Kasumi-1 (cell line): ENCODE measurements at places on chromosomes 7 and 10.

- peak; percentile 58 for DNase-seq
These were observed 2.9 kb upstream of the GET4 start for GRCh38 chr7:873367-874002.

- no peak for DNase-seq
These were observed 41.7 kb upstream of the TOMM7 start for GRCh38 chr7:22864301-22864700.

GRCh38 chr7:48438206-48438605 is 266.9 kb downstream of the ABCA13 start:
- no peak for DNase-seq

DNA sequence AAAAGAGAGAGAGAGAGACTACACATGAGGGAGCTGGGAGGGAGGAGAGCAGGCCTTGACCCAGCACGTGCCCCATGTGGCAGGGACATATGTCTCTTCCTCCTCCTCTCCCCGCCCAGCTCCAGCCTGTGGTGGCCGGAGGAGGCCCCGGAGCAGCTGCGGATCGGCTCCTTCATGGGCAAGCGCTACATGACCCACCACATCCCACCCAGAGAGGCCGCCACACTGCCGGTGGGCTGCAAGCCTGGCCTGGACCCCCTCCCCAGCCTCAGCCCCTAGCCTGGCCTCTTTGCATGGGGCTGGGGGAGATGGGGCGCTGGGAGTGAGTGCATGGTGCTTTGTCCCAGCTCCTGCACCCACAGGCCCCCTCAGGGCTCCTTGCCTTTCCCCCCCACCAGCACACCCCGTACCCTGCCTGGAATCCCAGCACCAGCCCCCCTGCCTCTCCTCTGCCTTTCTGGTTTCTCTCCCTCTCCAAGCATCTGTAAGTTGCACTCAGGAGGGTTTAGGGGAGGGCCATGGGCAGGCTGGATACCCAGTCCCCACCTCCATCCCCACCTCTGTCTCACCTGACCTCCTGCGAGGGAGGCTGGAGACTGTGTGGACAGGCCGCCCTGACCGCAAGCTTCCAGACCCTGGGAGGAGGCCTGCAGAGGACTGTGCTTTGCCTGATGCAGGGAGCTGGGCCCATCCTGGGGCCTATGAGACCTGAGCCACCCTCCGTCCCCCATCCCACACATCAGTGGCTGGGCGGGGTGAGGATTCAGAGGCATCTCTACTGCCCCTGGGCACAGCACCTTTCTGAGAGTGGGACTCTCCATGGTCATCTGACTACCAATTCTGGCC is 4.8 kb downstream of the UPK3B start:
- no peak for DNase-seq

DNA sequence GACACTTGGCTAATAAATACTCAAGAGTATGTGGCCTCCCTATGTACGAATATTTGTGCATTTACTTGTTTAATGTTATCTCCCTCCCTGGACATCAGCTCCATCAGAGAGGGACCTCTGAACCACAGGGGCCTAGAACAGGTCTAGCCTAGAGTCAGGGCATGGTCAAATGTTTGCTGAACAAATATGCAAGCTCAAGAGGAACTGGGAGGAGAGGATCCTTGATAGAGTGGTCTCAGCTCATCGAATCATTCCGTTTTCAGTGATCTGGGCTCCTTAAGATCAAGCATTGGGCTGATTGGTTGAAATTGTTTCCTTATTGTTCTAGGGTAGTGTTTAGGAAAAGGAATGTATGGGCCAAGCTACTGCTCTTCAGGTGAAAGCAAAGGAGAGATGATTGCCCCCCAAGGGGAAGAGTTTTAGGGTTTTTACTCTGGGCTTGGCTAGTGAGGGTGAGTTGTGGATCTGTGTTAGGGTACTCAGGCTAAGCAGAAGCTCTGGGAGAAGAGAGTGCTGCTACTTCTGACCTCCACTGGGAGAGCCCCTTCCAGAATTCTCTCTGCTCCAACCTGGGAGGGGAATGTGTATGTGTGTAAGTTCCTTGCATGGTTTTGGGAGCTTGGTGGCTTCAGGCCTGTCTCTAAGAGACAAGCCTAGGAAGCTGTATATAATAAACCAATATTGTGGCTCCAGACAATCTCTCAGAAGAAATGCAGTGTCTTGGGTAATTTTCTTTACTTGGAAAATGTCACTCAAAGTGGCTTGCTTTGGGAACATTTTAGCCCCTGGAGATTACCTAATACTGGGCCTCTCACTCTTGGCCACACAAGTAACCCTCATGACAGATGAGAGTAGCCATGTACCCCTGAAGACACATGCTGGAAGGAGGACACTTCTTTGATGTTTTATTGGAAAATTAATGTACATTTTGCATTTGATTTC is 110.0 kb downstream of the EMX2 start:
- DNase-seq = no peak

GRCh38 chr7:144762853-144763252 is 73.0 kb downstream of the TPK1 start:
- no peak for DNase-seq

DNA sequence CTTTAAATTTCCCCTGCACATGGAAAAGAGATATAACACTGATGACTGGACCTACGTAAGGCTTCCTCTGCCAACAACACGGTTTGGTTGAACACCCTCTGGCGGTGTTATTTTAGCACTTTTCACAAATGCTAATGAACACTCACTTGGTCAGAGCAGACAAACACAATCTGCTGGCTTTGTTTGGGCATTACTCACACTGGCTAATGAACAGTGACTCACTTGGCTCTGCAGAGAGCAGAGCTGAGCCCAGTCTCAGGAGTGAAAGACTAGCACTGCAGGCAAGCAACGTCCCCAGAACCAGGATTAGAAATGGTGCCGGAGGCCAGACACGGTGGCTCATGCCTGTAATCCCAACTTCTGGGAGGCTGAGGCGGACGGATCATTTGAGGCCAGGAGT is 430.8 kb downstream of the PLXNA4 start:
- no peak for DNase-seq

DNA sequence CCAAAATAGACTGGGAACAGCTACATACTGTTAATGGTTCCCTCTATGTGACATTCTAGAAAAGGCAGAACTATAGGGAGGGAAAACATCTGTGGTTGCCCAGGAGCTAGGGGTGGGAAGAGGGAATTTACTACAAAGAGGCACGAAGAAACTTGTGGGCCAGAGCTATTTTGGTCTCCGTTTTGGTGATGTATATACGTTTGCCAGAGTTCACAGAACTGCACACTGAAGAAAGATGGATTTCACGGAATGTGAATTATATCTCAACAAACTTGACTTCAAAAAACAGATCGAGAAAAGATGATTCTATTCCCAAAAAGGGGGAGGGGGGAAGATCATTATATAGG is 386 bp upstream of the AS3MT start:
- DNase-seq = no peak

DNA sequence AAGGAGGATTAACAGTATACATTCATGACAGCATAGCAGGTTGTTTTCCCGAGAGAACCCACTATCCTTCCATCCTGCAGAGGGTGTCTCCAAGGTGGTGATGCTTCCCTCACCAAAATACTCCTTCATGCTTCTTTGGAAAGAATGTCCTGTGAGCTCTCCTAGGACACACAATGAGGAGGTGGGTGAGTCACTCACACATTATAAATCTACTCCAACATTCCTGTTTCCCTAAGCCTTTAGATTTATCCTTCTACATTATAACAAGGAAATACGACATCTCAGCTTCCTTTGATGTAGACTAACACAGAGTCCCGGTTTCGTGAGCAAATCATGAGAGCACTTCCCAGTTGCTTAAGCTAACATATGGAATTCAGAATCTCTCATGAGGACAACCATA is 689.7 kb upstream of the CELF2 start:
- DNase-seq = no peak

GRCh38 chr7:1897076-1897860 is 227.2 kb downstream of the ELFN1 start:
- no peak for DNase-seq

GRCh38 chr10:17407047-17407446 is 47.3 kb downstream of the ST8SIA6 start:
- DNase-seq = no peak

- no peak for DNase-seq
These were observed 16.3 kb downstream of the PI4K2A start for GRCh38 chr10:97656777-97657176.

GRCh38 chr10:131679926-131680325 is 220.9 kb upstream of the PPP2R2D start:
- no peak for DNase-seq

DNA sequence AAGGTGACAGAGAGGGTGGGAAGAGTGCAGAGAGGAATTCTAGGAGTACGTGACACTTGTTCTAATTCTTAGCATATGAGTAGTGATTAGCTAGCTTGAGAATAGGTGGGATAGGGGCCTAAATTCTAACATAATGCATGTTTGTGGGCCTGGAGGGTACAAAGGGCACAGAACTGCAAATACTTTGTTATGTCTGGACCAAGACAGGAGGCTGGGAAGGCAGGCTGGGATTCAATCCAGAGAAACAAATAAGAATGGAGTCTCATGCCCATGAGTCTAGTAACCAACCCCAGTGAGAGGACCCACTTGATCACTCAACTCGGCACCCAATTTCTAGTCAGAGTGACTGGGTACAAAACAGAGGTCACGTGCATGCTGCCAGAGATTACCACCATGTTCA is 40.9 kb downstream of the RHOBTB1 start:
- DNase-seq = no peak

- peak; percentile 94 for DNase-seq
These were observed 8.0 kb upstream of the GRK5 start for GRCh38 chr10:119199231-119199992.

- DNase-seq = no peak
These were observed 111.6 kb downstream of the PKD1L1 start for GRCh38 chr7:47836503-47837202.

GRCh38 chr7:158567153-158567603 is 20.4 kb downstream of the PTPRN2 start:
- DNase-seq = no peak

GRCh38 chr10:130045091-130045652 is 65.5 kb downstream of the C10orf143 start:
- no peak for DNase-seq

- no peak for DNase-seq
These were observed at the start of gene STEAP2 for GRCh38 chr7:90211391-90212148. TSS of gene STEAP2 (plus strand) at chr7:90211740. CDS start at chr7:90225083, 13,343 bp downstream.

DNA sequence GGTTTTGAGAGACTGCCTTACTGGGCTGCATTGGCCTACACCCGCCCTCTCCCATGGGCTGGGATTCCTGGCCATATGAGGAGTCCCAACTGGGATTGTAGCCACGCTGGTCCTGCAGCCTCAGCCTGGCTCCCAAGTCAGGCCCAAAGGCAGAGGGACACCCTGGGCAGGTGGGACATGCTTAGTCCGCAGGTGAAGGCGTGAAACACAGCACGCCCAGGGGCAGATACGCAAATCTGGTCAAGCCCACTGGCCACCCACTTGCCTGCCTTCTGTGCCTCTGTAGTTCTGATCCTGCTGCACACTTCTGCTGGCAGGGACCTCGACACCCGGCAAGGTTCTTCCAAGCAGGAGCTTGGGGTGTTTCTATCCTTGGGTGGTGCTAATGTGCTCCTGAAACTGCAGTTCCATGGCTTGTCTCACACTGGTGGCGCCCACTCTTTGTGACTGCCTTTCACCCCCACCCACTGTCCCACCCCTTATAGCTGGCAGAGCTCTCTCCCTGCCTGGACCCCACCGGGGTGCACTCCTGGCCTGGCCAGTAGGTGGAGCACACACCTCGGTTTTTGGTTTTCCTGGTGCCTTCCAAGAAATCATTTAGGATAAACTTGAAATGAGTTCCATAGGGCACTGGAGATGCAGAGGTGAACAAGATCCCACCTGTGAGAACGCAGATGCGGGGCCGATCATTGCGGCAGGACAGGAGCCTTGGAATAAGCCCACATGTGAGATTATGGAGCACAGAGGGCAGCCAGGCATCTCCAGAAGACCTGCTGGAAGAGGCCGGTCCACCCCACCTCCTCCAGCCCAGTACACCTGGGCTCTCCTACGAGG is 47.9 kb downstream of the MKI67 start:
- peak; percentile 48 for DNase-seq

GRCh38 chr10:124150189-124150806 is 56.9 kb upstream of the CHST15 start:
- no peak for DNase-seq
